ENCODE measurements at places on chromosomes 11 and 22. TPM values are rescaled to one million over a fixed set of nuclear protein-coding genes. Genes with fewer than 3 reads are reported as not detected.

- H3K4me3 ChIP-seq, result no peak overlapping the region
- H3K27me3 ChIP-seq, result no peaks in the 10 kb centered on the region
- H3K36me3 ChIP-seq, result no peaks in the 10 kb centered on the region
- no peak overlapping the region for H3K27ac ChIP-seq
Observed at GRCh38 chr11:97537407-97538150, 1147.8 kb downstream of the JRKL start.

- H3K27me3 ChIP-seq, result no peaks in the 10 kb centered on the region
- H3K4me3 ChIP-seq, result no peak overlapping the region
- no peaks in the 10 kb centered on the region for H3K4me1 ChIP-seq
- DNase-seq, result no peak
- H3K36me3 ChIP-seq, result no peaks in the 10 kb centered on the region
Observed at GRCh38 chr11:17572791-17573460, 25.9 kb downstream of the OTOG start.

- H3K27me3 ChIP-seq, result no peaks in the 10 kb centered on the region
- no peaks in the 10 kb centered on the region for H3K36me3 ChIP-seq
- DNase-seq, result no peak
- no peaks in the 10 kb centered on the region for H3K4me1 ChIP-seq
- H3K4me3 ChIP-seq, result no peak overlapping the region
Observed at GRCh38 chr11:82969811-82970210, 68.3 kb downstream of the DDIAS start.

DNA sequence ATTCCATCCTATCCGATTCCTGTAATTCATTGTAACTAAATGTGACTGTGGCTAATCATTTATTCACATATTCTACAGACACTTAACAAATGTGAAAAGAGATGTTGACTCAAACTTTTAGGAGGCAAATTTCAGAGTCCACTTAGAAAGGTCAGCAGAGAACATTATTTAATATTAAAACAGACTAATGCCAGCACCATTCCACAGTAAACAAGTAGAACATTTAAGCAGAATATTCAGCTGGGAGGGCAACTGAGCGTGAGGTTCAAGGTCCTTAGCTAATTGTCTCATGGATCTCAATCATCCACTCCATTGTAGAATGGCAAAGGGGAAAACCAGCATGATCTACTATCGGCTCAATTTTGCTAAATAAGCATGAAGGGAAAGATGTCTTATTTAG, 5.1 kb upstream of the SLC5A12 start:
- H3K4me3 ChIP-seq, result no peak overlapping the region
- H3K27me3 ChIP-seq, result no peaks in the 10 kb centered on the region
- no peak overlapping the region for H3K27ac ChIP-seq
- DNase-seq, result no peak
- no peaks in the 10 kb centered on the region for H3K36me3 ChIP-seq

DNA sequence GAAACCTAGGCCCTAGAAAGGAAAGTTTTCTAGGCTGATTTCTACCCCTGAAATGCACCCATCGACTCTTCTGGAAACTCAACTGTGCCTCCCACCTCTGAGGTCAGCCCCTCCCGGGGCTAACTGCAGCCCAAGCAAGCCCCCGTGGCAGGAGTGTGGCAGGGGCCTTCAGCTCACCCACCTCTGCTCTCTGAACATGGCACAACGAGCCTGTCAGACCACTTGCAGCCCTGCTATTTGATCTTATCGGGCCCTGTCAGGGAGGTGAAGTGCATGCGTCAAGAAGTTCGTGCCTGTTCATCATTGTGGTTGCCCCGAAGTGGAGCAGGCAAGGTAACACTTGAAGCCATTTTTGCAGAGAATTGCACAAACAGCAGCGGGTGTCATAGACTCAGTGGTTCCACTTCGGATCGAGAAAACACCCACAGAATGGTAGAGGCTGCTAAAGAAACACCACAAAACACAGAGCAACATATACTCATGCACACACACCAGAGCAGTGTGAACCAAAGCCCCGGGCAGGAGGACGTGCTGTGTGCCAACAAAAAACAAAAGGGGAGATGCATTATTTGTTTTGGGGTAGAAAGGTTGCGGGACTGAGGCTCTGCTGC, 262.7 kb downstream of the ETS1 start:
- H3K4me1 ChIP-seq, result peaks cover 67% of the 10 kb centered on the region
- H3K27me3 ChIP-seq, result no peaks in the 10 kb centered on the region
- peak; percentile 89 for DNase-seq
- H3K36me3 ChIP-seq, result no peaks in the 10 kb centered on the region
- H3K27ac ChIP-seq, result peak overlapping the region; percentile 94

- H3K27me3 ChIP-seq, result no peaks in the 10 kb centered on the region
- H3K27ac ChIP-seq, result no peak overlapping the region
- no peaks in the 10 kb centered on the region for H3K36me3 ChIP-seq
- no peaks in the 10 kb centered on the region for H3K4me1 ChIP-seq
Observed at GRCh38 chr11:78788533-78788932, 213.9 kb upstream of the NARS2 start.

DNA sequence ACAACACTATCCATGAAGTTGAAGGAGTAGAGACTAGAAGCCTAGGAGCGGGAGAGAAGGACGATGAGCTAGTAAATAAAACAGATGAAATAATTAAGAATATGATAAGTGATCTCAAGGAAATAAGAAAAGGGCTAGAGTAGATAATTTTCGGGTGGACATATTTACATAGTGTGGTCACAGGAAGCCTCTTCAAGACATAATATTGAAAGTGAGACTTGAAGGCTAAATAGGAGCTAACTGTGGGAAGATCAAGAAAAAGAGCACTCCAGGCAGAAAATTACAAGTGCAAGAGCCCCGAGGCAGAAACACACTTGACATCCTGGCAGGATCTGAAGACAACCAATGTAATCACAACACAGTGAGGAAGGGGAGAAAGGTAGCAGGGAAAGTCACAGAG, 11.9 kb upstream of the PPFIBP2 start:
- no peak overlapping the region for H3K4me3 ChIP-seq
- no peak for DNase-seq
- H3K4me1 ChIP-seq, result no peaks in the 10 kb centered on the region
- no peak overlapping the region for H3K27ac ChIP-seq

- H3K27ac ChIP-seq, result no peak overlapping the region
- no peak for DNase-seq
- no peak overlapping the region for H3K4me3 ChIP-seq
- no peaks in the 10 kb centered on the region for H3K4me1 ChIP-seq
- no peaks in the 10 kb centered on the region for H3K36me3 ChIP-seq
- H3K27me3 ChIP-seq, result no peaks in the 10 kb centered on the region
Observed at GRCh38 chr22:39289533-39289932, 29.9 kb downstream of the RPL3 start.

DNA sequence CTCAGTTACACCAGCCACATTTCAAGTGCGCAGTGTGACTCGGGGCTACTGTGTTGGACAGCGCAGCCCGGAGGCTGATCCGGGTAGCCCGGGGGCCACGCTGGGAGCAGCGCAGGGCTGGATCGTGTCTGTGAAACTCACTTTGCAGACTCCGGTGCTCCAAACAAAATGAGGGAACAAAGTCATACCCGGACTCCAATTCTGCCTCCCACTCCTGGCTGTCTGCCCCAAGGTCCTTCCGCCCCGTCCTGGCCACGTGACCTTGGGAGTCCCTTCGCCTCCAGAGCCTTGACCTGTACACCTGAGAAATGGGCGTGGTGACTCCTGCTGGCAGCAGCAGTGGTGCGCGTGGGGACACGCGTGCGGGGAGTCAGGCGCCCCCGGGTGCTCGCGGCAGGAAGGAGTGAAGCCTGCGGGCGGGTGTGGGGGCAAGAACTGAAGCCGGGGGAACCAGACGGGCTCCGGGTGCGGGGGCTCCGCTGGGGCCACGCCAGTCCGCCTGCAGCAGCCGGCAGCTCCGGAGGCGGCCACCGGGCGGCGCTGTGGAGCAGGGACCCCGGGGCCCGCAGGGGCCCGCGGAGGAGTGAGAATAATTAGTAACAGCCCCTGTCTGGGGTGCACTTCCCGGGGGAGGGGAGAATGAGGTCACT, 42.4 kb downstream of the KCNJ4 start:
- H3K27me3 ChIP-seq, result no peaks in the 10 kb centered on the region
- no peak for DNase-seq
- H3K4me1 ChIP-seq, result no peaks in the 10 kb centered on the region
- no peak overlapping the region for H3K27ac ChIP-seq
- H3K36me3 ChIP-seq, result no peaks in the 10 kb centered on the region

Gene SMTNL1
- polyA plus RNA-seq, result 0.36 TPM

Gene CHADL
- polyA plus RNA-seq, result 0.49 TPM

Gene OR5T3
- not detected for polyA plus RNA-seq

Gene CYB561A3
- polyA plus RNA-seq, result 70.2 TPM

Gene SAA1
- polyA plus RNA-seq, result not detected

Gene OR52I1
- polyA plus RNA-seq, result not detected

Gene NCAM1
- polyA plus RNA-seq, result 0.18 TPM

Gene DENND5A
- polyA plus RNA-seq, result 3.4 TPM

Gene LRRC55
- polyA plus RNA-seq, result not detected

Gene KIAA1671
- polyA plus RNA-seq, result not detected

Gene PLXNB2
- 0.36 TPM for polyA plus RNA-seq

Gene SAA4
- polyA plus RNA-seq, result not detected

Gene CNTF
- polyA plus RNA-seq, result not detected

Data from CD4-positive, CD25-positive, alpha-beta regulatory T cell (primary cell).